Right ventricle myocardium inferior (tissue), 1 donor: ENCODE measurements at places on chromosomes 13 and 19.
A peak's percentile ranks its signal among the peaks of the same experiment; 100 is the strongest.

- DNase-seq: no peak
Observed at GRCh38 chr13:110327051-110327721, 20.1 kb downstream of the COL4A2 start.

DNA sequence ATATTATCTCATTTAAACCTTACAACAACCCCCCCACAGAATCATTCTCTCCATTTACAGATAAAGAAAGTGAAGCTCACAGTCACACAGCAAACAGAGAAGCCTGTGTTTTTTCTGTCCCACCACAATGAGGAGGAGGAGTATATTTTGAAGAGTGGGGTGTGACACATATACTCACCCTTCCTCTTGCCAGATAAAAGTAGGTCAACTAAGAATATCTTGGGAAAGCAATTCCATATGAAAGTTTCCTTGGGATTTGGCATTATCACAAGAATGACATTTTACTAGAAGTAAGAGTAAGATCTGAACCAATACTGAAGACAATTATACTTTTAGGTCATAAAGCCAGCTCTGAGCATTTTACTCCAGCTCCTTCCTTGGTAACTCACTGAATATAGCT lies 287.5 kb upstream of the HTR2A start:
- DNase-seq: no peak

- DNase-seq: no peak
Observed at GRCh38 chr13:73904625-73905024, 229.6 kb downstream of the KLF12 start.

- DNase-seq: no peak
Observed at GRCh38 chr13:101727118-101727517, 274.6 kb downstream of the ITGBL1 start.

DNA sequence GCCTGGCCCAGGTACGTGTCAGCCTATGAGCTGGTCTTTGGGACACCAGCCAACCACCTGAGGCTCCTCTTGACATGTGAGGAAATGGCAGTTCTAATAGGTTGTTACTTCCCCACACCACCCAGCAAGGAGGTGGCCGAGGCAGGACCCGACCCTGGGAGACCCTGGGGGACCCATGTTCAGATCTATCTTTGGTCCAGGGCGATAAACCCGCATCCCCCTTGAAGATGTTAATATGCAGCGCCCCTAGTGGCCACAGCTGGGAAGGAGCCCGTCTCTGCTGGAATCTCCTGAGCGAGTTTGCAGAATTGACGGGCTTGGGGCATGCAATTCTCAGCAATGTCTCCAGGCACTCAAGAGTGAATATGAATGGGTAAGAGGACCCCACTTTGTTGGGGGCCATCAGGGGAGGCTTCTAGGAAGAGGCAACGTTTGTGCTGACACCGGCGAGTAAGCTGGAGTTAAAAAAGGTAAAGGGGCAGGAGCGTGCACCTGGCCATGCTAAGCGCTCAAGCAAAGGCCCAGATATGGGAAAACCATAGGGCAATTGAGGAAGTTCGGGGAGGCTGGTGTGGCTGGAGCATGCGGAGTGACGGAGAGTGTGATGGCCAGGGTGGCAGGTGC lies 1.5 kb upstream of the MYO1F start:
- DNase-seq: peak; percentile 84

- DNase-seq: no peak
Observed at GRCh38 chr13:20129076-20129475, 31.8 kb downstream of the GJA3 start.

GRCh38 chr13:70812481-70812880 lies 704.2 kb upstream of the KLHL1 start:
- no peak for DNase-seq

DNA sequence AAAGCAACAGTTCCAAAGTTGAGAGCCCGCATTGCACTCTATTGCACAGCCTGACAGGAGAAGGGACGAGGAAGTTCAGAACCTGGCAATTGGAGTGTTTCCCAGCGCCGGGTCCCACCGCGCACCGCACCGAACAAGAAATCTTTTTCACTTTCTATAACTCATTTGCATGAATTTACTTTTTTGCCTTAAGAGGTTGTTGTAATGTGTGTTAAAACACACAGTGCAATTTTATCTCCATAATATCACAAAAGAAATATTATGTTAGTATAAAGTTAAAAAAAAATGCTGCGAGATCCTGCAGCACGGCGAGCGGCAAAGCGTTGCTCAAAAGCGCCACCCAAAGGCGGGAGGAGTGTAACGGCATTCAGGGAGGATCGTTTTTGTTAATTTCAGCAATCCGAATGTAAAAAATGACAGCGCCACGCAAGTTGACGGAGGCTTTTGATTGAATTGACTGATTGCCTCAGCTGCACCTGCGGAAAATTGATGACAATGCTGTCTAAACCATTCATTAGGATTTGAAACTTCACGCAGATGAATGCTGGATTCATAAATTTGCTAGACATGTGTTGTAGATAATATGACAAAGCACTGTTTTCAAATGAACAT lies 303.6 kb upstream of the ZNF507 start:
- DNase-seq: no peak
